ENCODE measurements at places on chromosomes 4 and X.

GRCh38 chrX:118865231-118865630 is 41.6 kb downstream of the ZCCHC12 start:
- H3K4me3 ChIP-seq, result no peak overlapping the region
- no peaks in the 10 kb centered on the region for H3K36me3 ChIP-seq
- H3K27ac ChIP-seq, result no peak overlapping the region
- no peaks in the 10 kb centered on the region for H3K27me3 ChIP-seq
- no peaks in the 10 kb centered on the region for H3K4me1 ChIP-seq

DNA sequence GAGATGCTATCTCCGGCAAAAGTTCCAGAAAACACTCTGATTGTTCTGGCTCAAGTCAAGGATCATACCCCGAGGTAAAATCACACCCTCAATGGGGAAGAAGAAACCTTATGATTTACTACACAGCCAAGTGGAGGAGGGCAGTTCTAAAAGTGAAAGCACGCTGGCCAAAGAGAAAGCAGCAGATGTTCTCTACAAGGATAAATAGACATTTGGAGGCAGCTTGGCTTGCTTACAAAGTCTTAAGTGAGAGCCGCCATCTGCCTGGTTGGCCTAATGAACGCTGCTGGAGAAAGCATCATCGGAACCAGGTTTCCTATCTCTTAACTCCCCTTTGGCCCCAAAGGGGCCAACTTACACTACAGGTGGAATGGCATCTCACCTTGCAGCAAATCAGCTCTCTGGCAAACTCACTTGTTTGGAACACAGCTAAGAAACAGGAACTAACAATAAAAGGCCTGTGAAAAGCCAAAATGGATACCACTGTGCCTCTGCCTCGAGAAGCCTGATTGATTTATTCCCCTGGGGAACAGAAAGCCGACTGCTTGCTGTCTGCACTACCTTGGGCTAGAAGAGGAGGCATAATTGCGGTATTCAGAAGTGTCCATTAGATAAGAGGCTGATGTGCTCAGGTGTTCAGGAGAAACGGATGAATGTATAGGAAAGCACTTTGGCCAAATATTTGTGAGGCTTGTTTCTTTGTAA is 22.8 kb downstream of the FRAS1 start:
- peaks cover 24% of the 10 kb centered on the region for H3K27me3 ChIP-seq
- H3K4me3 ChIP-seq, result no peak overlapping the region
- no peaks in the 10 kb centered on the region for H3K36me3 ChIP-seq
- H3K27ac ChIP-seq, result no peak overlapping the region

DNA sequence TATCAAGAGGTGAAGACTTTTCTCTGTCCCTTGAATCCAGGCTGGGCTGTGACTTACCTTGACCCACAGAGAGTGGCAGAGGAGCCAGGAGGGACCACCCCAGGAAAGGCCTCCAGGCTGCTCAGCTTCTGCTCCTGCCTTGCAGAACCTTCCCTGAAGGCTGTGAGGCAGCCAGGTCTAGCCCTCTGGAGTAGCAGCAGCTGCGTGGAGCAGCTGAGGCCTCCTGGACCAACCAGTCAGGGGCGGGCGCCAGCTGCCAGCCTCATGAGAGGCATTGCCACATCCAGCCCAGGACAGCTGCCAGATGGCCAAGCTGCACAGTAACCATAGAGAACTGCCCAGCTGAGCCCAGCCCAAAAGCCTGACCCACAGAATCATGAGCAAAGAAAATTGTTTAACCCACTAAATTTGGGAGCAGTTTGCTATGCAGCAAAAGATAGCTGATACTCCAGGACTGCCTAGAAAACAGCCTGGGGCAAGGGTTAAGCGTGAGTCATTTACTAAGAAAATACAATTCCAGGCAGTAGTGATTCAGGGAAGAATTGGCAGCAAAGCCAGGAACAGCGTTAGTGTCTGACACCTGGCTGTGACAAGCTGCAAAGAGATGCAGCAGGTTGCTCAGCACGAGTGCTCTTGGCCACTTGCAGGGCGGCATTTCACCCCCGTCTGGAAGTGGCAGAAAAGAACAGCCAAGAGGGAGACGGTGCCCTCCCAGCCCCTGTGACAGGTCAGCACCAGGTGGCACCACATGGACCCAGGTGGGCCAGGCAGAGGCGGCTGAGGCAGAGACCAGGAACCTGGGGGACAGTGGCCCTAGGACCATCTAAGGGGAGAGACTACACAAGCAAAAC is 14.7 kb upstream of the PDE6B start:
- peaks cover 17% of the 10 kb centered on the region for H3K27me3 ChIP-seq
- H3K27ac ChIP-seq, result no peak overlapping the region
- no peaks in the 10 kb centered on the region for H3K4me1 ChIP-seq
- no peak for DNase-seq

GRCh38 chr4:180152831-180153230 is 2090.4 kb upstream of the TENM3 start:
- H3K27me3 ChIP-seq, result no peaks in the 10 kb centered on the region
- H3K27ac ChIP-seq, result no peak overlapping the region
- H3K4me3 ChIP-seq, result no peak overlapping the region
- no peak for DNase-seq
- H3K4me1 ChIP-seq, result no peaks in the 10 kb centered on the region
- H3K36me3 ChIP-seq, result no peaks in the 10 kb centered on the region

DNA sequence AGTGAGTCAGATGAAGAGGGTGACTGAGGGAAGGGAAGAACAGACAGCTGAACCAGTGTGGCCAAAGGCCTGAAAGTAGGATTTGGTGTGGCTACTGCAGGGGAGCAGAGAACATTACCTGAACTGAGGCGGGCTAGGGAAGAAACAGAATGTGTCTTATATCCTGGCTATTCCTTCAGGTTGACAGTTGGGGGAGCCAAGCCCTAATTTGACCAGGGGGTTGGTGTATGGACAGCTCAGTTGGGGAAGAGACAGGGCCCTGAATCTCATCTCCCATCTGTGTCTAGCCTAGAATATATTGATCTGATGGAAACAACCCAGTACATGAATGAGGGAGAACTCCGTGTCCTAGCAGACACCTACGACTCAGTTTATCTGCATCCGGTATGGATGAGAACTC is 4.2 kb downstream of the HDAC6 start:
- H3K4me1 ChIP-seq, result peaks cover 11% of the 10 kb centered on the region
- DNase-seq, result no peak
- H3K27ac ChIP-seq, result no peak overlapping the region
